ENCODE measurements at places on chromosomes 16 and 17.

DNA sequence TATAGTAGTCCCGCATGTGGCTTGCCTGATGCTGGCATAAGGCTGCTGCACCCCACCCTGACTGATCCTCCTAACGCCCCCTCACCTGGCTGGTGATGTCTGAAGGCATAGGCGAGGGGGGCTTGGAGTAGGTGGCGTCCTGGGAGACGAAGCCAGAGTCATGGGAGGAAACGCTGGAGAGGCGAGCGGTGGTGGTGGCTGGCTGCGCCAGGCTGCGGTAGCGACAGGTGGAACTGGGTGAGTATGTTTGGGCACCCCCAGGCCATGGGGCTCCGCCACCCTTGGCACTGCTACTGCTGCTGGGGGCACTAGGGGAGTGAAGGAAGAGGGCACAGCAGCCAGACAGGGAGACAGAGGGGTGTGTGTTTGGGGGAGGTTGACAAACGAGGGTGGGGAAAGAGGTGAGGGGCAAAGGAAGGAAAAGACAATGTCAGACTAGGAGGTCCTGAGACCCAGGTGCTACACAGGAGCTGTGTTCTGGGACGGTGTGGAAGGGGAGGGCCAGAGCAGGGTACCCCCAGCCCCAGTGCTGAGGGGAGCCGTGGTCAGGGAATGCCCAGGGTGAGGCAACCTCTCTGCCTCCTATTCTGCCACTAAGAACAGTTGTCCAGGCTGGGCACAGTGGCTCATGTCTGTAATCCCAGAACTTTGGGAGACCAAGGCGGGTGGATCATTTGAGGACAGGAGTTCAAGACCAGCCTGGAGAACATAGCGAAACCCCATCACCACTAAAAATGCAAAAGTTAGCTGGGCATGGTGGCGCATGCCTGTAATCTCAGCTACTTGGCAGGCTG is 11.4 kb downstream of the MTSS2 start:
- no peak for DNase-seq

DNA sequence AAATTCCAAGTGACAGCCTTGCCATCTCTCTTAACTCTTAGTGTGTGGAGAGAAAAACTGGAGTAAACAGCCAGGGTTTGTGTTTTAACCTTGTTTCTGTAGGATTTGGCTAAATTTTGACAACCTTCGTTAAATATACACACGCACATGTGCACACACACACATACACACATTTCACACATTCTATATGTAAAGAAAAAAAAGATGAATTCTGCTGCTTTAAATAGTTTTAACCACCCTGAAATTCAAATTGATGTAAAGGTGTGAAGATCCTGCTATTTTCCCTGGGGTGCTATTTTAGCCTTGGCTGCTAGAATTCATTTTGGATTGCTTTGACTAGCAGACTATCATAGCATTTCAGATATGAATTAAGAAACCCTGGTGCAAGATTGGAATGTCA is 191.9 kb downstream of the FTO start:
- DNase-seq: no peak

GRCh38 chr17:74471341-74471740 is 4.9 kb downstream of the CD300A start:
- DNase-seq: no peak

- no peak for DNase-seq
Observed at GRCh38 chr16:30376461-30376902, 1.9 kb downstream of the MYL11 start.

DNA sequence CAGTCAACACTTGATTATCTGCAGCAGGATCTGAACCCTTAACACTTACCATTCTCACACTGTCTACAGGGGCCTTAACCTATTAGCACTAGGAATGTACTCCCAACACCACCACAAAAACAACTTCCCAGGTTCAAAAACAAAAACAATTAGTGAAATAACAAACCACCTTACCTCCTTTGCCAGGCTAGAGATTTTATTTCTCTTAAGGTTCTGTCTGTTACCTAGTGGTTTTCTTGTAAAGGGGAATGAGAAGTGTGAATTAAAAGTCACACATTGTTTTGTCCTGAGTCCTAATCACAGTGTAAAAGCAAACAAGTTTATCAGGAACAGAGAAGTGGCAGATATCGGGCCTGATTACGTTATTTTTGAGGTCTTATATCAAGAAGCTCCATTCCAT is 9.7 kb downstream of the SMARCE1 start:
- DNase-seq: no peak

GRCh38 chr17:75153780-75154194 is 525 bp downstream of the JPT1 start:
- peak; percentile 85 for DNase-seq

- no peak for DNase-seq
Observed at GRCh38 chr17:43025290-43025657, 243 bp downstream of the RND2 start.

DNA sequence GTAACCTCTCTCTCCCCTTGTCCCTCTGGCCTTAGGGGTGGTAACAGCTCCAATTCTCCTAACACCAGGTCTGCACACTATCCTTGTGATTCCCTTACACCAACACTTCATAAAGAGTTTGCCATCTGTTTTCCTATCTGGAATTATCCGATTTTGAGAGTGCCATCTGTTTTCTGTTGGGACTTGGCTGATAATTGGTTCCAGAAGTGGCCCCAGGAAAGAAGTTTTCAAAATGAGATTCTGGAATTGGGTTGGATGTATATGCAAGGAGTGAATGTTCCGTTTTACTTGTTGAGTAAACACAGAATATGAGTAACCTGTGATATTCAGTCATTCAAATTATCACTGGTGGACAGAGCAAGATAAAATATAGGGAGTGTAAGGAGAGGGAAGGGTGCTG is 134.1 kb upstream of the HS3ST3A1 start:
- no peak for DNase-seq

GRCh38 chr17:70099884-70100283 is 24.9 kb downstream of the KCNJ16 start:
- DNase-seq: no peak

DNA sequence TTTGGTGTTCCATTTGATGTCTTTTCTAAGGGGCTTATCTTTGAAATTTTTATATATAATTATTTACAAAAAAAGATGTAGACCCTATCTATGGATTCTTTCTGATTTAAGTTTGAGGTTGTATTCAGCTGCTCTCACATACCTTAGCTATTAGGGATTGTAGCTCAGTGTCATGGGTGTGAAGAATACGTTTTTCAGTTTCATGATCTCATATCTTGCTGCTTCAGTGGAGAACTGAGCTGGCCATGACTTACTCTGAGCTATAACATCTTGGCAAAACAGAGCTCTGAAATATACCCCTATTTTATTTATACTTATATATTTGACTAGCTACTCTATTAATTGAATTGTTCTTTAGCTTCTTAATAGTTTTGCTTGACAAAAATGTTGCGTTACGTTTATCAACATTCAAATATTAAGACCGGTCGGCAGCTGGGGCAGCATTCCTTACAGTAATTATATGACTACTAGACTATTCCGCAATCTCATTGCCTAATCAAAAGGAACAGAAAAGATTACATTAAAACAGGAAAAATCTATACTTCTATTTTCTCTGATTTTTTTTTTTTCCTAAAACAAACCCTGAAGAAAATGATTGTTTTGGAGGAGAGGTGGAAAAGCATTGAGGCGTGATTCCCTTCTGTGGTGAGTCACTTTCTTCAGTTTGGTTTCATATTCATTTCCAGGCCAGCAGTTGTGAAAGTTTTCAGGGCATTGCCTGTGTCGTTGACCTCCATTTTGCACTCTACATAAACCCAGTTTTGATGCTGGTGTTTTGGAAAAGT is 24.1 kb upstream of the KRT24 start:
- no peak for DNase-seq

GRCh38 chr17:72481572-72481971 is 360.8 kb downstream of the SOX9 start:
- DNase-seq: no peak

DNA sequence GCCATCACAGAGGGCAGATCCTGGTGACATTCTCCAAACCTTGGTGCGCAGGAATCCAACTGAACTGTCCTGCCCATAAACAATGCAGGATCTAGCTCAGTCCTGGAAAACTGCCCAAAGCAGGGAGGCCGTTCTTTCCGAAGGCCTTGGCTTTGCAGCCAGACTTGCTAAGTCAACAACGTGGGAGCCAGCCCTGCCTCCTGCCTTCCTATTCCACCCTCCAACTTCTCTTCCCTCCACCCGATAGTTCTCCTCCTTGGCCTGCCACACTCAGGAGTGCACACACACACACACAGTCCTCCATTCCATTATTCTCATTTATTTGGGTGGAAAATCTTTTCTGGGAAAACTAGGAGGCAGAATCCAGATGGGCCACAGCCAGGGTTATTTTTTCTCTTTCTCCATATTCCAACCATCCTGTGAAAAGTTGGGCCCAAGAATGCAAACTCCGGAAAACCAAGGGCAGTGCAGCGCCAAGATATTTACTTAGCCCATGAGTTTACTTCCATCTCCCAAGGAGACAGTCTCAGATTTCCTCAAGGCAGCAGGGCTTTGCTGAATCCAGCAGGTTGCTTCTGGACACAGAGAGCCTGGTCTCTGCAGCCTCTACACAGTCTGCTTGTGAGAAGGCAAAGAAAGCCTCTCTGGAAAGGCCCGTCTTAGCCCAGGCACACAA is 15.8 kb downstream of the COPRS start:
- no peak for DNase-seq

GRCh38 chr17:27576477-27577083 is 54.4 kb upstream of the LGALS9 start:
- no peak for DNase-seq

DNA sequence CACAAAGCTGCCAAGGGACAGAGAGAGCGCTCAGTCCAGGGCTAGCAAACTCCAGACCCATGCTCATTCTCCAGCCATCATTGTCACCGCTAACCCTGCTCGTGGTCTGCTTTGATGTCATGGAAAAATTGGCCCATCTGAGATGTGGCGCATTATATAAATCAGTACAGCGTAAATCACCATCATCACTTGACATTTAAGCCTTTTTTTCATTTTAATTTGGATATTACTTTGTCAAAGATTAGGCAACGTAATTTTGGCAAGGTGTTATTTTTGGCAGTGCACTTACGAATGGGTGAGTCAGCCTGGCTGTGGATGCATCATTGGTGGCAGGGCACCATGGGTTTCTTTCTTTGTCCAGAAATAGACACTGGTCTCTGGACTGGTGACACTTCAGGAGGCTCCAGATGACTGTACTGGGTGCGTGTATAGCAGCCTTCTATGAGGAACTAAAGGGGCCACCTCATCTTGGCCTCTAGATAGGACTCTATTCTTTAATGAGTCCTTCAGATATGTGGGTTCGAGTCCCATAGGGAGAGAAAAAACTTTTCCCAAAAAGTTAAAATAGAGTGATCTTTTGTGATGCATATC is 166.3 kb downstream of the MSI2 start:
- DNase-seq: no peak

GRCh38 chr16:79628988-79629387 is 28.5 kb upstream of the MAF start:
- DNase-seq: no peak

DNA sequence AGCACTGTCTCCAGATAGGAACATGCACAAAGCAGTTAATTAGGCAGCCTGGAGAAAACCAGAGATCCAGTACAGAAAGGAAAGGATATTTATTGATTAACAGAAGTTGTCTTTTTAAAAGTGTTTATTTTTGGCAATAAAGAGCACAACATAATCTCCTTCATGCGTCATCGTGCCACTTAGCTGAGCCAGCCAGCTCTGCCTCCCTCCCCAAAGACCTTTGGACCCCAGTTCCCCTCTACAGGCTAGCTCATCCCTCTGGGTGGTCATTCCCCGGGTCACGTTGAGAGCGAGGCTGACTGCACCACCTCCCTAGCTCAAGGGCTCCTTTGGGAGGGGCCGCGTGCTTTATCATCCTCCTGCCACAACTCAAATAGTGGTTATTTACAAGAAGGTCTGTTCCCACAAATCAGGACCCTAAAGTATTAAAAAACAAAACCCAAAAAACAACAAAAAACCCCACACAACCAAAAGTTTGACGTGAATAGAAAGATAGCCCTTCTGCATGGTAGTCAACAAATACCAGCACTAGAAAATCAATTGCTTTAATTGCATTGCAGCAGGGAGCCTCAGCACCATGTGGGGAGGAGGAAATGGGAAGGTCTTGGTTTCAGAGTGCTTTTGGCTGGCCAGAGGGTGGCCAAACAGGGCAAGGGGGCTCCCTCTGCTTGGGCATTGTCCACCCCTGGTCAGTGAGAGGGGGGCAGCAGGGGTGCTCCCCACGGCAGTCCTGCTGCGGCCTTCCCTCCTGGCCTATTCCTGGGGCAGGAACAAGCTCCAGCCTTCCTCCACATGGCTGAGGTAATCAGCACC is 9.6 kb downstream of the POLR2C start:
- no peak for DNase-seq

- no peak for DNase-seq
Observed at GRCh38 chr17:17350491-17351355, 47.5 kb downstream of the NT5M start.

DNA sequence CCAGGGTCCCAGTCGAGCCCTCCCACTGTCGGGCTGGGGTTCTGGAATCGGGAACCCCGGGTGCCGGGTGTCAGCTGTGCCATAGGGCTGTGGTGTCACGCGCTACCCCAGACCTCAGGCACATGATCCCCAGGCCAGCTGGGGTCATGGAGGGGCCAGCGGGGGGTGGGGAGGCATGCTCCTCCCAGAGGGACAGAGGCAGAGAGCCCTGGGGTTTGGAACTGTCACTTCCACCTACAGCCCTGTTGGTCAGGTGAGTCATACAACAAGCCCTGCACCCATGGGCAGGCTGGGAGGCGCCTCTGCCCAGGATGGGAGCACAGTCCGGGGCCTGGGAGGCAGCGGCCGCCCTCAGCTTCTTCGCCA is 63.0 kb downstream of the BAIAP2 start:
- no peak for DNase-seq

GRCh38 chr17:19380481-19381301 is 2.4 kb downstream of the MAPK7 start:
- no peak for DNase-seq

DNA sequence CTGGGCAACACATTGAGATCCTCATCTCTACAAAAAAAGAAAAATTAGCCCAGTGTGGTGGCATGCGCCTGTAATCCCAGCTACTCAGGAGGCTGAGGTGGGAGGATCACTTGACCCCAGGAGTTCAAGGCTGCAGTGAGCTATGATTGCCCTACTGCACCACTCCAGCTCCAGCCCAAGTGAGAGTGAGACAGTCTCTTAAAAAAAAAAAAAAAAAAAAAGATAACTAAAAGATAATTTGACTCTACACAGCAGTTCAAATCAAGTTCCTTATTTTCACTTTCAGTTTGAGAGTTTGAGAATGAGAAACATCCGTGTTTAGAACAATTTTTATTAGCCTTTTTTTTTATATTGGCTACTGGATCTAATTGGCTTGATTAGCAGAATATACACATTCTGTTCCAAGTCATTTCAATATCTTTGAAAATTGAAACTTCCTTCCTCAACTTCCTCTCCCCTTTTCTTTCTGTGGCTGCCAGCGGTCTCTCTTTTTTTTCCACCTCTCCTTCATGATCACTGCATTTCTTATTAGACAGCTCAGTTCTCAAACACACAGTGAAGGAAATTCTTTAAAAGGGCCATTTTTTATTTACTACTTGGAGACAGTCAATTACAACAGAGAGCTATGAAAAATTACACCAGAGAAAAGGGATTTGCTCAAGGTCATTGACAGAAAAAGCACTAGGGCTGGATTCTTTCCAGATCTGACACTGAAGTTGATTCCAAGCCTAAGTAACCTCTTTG is 4.5 kb upstream of the ACSF2 start:
- DNase-seq: no peak
